ENCODE measurements at places on chromosomes 5 and 9.

GRCh38 chr9:72257814-72258213, 107.2 kb downstream of the ZFAND5 start:
- no peak for DNase-seq

GRCh38 chr5:4258170-4258569, 662.5 kb downstream of the IRX1 start:
- no peak for DNase-seq

DNA sequence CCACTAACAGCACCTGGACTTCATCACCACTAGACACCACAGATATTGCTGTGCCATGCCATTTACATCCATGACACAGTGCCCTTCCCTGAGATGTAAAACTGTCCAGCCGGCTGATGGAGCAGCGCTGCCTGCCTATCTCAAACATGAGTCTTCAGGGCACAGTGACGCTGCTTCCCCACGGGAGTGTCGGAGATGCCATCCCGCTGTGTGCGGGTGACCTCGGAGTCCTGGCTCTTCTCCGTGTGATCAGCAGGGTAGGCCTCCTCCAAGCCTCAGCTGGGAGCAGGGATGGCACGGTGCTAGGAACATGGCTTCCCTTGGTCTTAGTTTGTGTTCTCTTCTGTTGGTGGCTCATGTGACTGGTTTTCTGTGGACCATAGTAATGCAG, 130.3 kb upstream of the FAM120A start:
- no peak for DNase-seq

GRCh38 chr5:23289162-23289561, 218.2 kb upstream of the PRDM9 start:
- peak; percentile 34 for DNase-seq

- DNase-seq: no peak
Observed at GRCh38 chr5:59897075-59897474, 3.5 kb upstream of the PDE4D start.

DNA sequence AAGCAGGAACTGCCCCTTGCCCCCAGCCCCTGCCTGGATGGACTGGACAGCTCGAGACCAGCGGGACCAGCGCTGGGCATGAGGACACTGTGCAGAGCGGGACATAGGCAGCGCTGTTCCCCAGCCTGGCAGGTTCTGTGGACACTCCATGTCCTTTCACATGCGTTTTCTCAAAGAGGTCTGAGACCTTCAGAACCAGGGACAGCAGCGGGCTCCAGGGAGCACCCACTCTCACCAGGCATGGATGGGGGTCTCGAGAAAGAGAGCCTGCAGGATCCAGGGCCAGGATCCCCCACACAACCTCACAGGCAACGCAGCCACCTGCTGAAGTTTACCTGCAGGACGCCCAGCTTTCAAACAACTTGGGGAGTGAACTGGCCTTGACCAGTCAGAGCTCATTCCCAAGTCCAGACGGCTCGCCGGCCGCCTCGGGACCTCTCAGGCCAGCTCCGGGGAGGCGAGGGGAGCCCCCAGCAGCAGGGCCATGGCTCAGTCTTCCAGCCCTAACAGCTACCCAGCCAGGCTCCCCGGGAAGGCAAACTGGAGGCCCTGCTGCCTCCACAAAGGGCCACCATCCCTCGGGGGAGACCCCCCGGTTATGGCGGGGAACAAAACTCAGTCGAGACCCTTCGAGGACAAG, 72.5 kb upstream of the SARDH start:
- no peak for DNase-seq

- DNase-seq: peak; percentile 40
Observed at GRCh38 chr5:170183816-170184687, 48.7 kb upstream of the C5orf58 start.

DNA sequence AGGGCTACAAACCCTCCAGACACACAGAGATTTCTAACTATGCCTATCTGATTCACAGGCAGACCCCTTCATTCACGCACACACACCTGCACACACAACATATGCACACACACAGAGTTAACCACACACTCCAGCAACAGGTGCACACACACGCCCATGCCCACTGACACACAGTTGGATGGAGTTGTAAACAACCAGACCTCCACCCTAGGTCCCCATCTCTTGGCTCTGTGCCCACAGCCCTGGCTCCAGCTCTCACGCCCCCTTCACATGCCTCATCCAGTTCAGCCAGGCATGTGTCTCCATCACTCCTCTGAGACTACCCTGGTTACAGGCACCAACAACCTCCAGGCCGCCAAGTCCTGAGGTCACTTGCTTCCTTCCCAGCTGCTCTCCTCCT, 61.1 kb downstream of the PSD2 start:
- no peak for DNase-seq

DNA sequence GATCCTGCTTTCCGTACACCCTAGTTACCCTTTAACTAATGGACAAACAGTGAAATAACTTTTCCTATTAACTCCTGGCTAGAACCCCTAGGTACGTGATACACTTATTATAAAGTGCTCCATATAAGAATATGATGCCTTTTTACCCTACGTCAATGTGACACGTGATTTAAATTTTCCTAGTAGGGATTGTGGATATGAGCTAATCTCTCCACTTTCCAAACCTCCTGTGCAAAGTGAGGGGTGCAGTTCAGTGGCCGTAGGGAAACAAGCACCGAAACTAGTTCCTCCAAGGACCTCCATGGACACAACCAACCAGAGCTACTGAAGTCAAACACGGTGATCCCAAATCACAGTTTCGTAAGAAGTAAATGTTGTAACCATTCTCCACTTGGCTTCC, 19.3 kb downstream of the NFIB start:
- DNase-seq: no peak

GRCh38 chr5:68272289-68272688, 56.7 kb downstream of the PIK3R1 start:
- peak; percentile 17 for DNase-seq

All from iris pigment epithelial cell (primary cell).